ENCODE measurements at places on chromosomes 7 and 10.

DNA sequence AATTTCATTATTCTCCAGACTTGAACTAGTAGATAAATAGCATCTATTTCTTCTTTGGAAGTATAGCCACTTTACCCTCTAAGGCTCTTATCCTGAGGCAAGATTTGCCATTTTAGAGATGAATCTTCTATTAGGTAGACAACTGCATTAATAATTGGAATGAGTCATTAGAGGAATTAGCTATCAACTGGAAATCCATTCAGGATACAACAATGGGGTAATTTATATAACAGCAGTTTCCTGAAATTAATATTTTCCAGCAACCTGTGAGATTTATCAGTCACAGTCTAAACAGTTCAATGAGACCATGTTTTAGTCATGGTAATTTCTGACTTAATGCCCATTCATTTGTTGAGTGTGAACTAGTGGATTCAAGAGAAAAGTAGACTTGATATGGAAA is 928.6 kb upstream of the MBL2 start:
- DNase-seq: no peak

GRCh38 chr7:24704311-24704710 is 53.0 kb downstream of the GSDME start:
- no peak for DNase-seq

- DNase-seq: peak; percentile 52
These were observed 8.1 kb downstream of the TASOR2 start for GRCh38 chr10:5692461-5693358.

GRCh38 chr10:77837925-77838595 is 88.5 kb downstream of the DLG5 start:
- no peak for DNase-seq

- DNase-seq: peak; percentile 35
These were observed 15.5 kb upstream of the SEMA3C start for GRCh38 chr7:80934321-80934720.

DNA sequence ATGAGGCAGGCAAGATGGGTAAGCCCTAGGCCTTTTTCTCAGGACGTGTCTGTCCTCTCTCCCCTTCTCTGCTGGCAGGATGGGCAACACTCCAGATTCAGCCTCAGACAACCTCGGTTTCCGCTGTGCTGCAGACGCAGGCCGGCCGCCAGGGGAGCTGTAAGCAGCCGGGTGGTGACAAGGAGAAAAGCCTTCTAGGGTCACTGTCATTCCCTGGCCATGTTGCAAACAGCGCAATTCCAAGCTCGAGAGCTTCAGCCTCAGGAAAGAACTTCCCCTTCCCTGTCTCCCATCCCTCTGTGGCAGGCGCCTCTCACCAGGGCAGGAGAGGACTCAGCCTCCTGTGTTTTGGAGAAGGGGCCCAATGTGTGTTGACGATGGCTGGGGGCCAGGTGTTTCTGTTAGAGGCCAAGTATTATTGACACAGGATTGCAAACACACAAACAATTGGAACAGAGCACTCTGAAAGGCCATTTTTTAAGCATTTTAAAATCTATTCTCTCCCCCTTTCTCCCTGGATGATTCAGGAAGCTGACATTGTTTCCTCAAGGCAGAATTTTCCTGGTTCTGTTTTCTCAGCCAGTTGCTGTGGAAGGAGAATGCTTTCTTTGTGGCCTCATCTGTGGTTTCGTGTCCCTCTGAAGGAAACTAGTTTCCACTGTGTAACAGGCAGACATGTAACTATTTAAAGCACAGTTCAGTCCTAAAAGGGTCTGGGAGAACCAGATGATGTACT is 13.1 kb downstream of the PHKG1 start:
- peak; percentile 86 for DNase-seq

DNA sequence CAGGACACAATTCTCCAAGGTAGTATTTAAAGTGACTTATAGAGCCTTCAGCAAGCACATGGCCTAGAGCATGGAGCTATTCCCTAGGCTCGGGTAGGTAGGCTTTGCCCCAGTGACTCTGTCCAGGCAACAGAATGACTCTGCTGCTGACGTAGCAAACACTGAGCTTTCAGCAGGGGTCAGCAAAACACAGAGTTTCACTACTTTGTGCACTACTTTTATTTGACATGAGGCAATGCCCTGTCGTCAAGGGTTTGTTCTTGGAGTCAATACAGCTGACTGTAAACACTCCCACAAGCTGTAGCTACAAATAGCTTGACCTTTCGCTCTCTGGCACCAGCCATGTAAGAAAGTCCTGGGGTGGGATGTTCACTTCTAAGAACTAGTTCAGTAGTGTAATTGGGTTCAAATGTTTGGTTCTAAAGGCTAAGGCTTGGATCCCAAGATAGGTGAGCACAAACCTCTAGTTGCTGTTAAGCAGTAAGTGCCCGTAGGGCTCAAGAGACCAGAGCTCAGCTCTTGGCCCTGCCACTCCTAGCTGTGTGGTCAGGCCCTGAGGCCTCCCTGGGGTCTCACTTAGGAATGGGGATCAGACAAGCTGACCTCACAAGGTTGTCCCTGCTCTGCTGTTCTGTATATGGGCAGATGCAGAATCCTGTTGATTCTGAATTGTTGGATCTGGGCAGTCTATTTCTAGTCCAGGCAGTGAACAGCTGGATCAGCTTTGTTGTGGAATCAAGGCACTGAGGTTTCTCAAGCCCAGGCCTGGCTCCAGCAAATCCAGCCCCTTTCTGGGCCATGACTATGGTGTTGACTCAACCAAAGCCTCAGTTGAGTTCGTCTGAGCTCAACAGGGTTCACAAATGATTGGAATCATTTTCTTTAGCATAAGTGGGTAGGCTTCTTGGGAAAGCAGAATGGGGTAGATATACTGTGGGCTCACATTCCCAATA is 10.7 kb downstream of the NODAL start:
- DNase-seq: peak; percentile 43

DNA sequence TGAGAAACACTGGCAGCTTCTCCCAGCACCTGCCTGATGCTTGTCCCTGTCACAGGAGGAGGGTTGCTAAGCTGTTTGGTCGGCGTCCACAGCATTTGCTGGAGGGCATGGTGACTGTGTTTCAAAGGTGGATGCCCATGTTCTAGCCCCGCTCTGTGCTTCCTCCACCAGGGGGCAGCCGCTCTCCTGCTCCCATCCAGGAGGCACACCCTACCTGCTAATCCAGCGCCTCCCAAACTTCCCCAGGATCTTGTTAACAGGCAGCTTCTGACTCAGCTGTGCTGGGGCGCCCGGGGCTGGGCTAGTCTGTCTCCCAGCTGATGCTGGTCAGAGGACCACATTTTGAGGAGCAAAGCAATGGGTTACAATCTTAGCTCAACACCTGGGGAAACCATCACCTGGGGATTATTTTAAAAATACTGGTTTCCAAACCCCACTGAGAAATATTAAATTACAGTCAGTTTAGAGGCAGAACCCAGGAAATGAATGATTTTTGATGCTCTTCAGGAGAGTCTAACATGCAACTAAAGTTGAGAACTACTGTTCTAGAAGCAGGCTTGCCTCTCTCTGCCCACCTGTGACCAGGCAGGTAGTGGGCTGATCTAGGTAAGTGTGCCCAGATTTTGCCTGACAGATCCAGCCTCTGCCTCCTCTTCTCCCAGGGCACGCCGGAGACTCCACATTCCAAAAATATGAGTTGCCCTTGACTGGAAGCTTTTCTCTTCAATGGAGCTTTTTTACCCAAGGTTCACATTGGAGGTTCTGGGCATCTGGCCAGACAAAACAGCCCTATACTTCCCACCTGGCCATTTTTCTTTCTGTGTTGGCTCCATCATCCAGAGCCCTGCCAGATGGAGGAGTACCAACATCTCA is 92.7 kb upstream of the GPR26 start:
- peak; percentile 67 for DNase-seq

DNA sequence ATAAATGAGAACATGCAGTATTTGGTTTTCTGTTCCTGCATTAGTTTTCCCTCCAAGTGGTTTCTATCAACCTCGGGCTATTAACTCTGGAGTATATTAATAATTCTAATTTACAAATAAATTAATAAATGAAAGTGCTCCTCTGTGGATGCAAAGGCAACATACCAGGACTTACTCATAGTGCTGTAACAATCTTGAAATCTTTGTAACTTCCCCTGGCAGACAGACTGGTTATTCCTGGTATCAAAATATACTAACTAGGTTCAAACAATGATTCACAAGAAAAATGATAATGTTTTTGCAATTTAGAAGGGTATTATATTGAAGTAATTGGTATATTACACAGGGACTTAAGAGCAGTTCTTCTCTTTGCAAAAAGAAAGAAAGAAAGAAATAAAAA is 177.2 kb downstream of the FANK1 start:
- DNase-seq: no peak

DNA sequence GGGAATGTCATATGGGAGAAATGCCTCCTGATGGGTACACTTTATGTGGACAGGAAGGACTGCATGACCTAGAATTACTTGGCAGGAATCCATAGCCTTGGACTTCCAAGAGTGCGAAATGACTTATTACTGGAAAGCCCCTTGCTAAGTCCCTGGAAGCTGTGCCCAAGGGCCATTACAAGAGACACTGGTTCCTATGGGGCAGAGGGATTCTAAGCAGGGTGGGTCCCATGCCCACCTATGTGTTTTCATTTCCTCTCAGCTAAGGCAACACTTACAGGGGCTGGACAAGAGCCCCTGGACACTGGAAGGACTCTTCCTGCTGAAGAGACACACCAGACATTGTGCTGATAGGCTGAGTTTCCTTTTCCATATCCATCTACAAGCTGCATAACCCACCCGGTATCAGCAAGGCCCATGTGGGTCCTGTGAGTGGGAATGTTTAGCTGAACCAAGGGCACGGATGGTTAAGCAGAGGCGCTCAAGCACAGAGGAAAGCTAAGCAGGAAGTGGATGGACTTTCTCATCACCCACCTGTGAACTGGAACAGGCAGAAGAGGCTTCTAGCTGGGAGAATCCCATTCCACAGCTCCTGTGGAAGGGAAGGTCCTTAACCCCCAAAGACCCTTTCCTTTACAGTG is 56.2 kb downstream of the XPNPEP1 start:
- DNase-seq: no peak

DNA sequence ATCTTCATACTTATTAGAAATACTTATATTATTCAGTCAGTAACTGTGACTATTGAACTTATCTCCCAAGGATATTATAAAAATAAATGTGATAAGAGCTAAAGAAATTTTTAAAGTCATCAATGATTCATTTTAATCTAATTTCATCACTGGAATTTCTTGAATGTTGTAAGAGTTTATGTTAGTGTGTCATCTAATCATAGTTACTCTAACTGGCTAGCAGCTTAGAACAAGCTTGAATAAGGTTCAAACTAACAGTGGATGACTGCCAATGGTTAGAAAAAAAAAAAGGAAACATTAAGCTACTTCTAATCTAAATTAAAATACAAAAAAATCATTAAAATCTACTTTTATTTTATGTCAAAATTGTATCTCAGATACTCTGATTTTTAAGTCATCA is 1066.3 kb downstream of the CNTNAP2 start:
- DNase-seq: peak; percentile 14

Measured in AG20443 (cell line).